ENCODE measurements at places on chromosomes 5 and 9.
A peak's percentile ranks its signal among the peaks of the same experiment; 100 is the strongest.

GRCh38 chr9:1446671-1447070 lies 396.5 kb downstream of the DMRT2 start:
- DNase-seq = no peak

- no peak for DNase-seq
Observed at GRCh38 chr5:175162036-175162435, 281.9 kb downstream of the DRD1 start.

GRCh38 chr5:135488727-135489465 lies 36.7 kb upstream of the TIFAB start:
- DNase-seq = peak; percentile 90

DNA sequence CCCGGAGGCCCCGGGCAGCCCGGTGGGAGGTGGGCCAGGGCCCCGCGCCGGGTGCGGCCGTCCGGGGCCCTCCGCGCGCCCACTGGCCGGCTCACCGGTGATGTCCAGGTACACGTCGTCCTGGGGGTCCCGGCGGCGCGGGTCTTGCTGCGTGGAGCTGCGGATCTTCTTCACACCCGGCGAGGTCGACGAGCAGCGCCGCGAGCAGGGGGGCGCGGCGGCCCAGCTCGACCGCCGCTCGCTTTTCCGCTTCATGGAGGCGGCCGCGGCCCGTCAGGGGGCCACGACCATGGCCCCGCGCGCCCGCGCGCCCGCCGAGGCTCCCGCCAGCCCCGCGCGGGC lies 548 bp downstream of the CDC14B start:
- DNase-seq = peak; percentile 39

- DNase-seq = peak; percentile 17
Observed at GRCh38 chr9:88378317-88378716, 9.9 kb upstream of the SPIN1 start.

DNA sequence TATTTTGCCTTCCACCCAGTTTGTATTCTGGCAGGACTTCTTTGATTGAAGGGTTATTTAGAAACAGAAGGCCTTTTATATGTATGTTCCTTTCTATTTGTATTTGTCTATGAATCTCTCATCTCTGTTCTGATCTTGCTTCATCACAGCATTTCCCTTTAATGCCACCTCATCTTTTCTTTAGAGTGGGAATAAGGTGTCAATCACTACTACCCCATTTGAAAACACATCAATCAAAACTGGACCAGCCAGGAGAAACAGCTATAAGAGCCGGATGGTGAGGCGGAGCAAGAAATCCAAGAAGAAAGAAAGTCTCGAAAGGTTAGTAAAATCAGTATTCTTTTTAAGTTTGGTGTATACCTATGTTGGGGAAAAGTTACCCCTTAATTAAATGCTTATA lies 36.3 kb downstream of the CD180 start:
- peak; percentile 23 for DNase-seq

DNA sequence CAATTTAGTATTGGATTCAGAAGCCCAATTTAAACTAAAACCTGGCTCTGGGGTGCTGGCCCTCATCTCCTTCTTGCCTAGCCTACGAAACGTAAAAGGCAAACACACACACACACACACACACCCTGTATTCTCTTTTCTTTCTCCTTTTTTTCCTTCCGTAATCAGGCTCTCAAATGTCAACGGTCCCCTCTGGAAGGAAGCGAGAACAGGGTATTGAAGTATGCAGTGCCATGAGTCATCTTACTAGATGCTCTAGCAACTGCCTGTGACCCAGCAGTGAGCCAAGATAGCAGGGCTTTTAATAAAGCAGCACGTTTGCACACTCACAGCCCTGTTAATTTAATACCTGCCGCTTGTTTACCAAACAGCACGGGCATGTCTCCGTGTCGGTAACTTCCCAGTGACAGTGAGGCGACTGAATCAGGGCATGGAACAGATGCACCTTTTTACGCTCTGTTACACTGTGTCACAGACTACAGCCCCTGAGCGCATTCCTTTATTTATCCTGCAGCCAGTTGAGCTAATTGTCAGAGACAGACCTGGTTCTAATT lies 243.8 kb downstream of the BNC2 start:
- DNase-seq = peak; percentile 55

DNA sequence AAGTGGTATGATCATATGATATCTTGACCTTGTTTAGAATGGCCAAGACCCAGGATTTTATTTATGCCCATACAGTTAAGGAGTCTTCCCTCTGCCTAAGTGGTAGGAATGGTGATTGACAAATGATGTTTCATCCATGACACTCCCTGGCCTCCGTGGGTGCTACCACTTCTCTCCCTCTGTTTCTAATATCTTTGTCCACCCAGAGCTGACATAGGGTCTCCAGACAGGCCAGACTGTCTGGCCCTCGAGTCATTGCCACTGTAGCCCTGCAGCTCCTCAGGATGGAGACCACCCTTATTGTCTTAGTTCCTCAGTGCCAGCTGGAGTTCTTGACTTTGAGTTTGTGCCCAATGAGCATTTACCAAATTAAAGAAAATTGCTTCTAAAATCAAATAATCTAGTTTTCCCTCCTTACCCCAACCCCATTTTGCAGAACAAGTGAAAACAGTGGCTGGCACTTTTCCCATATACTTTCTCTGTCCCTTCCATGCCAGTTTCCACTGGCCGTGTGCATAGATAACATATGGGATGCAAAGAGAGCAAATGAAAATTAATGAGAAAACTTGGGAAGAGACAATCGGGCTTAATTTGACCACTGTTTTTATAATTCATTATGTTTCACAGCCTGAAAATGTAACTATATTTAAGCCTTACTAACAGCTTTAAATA lies 235.7 kb downstream of the NSG2 start:
- no peak for DNase-seq

GRCh38 chr5:95760273-95761191 lies 29.4 kb downstream of the RHOBTB3 start:
- DNase-seq = no peak

- DNase-seq = no peak
Observed at GRCh38 chr9:120306561-120306960, 273.4 kb downstream of the CDK5RAP2 start.

GRCh38 chr5:110851357-110851756 lies 112.5 kb downstream of the SLC25A46 start:
- no peak for DNase-seq

GRCh38 chr5:92513067-92513466 lies 1068.0 kb downstream of the NR2F1-AS1 start:
- DNase-seq = no peak

- DNase-seq = peak; percentile 11
Observed at GRCh38 chr9:70352802-70353201, 61.7 kb downstream of the KLF9 start.

All from brain (organoid and tissue), 16 donors.